ENCODE measurements at places on chromosomes 5 and 9. TPM values are rescaled to one million over a fixed set of nuclear protein-coding genes. Genes with fewer than 3 reads are reported as not detected.

GRCh38 chr9:125969462-125969861, 222.3 kb downstream of the PBX3 start:
- H3K27ac ChIP-seq = no peak overlapping the region
- H3K36me3 ChIP-seq = no peaks in the 10 kb centered on the region
- H3K4me1 ChIP-seq = no peaks in the 10 kb centered on the region
- no peak overlapping the region for H3K4me3 ChIP-seq

DNA sequence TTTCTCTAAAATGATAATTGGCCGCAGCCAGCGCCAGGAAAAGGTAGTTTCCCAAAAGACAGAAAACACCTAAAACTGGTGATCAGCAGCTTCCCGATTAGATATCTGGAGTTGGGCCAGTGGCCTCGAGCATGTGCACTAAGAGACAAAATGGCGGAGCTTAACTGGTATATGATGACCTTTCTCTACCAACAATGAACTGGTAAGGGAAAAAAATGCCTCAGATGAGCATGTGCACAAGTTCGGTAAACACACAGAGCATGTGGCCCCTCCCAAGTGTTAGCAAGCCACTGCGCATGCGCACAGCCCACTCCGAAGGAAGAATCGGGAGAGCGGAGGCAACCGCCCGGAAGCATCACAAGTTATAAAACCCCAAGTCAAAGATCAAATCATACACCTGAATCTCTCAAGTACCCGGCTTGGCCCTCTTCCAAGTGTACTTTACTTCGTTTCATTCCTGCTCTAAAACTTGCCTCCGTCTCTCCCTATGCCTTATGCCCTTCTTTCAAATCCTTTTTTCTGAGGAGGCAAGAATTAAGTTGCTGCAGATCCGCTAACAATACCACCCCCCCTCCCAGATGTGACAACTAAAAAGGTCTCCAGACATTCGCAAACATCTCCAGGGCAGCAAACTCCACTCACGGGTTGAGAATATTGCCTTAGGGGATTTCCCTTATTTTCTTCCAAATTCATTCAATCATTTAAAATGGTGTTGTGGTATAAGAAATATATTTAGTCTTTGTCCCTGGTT, 15.0 kb upstream of the PTBP3 start:
- no peaks in the 10 kb centered on the region for H3K27me3 ChIP-seq
- H3K4me1 ChIP-seq = no peaks in the 10 kb centered on the region
- DNase-seq = peak; percentile 89
- H3K4me3 ChIP-seq = peak overlapping the region; percentile 25

DNA sequence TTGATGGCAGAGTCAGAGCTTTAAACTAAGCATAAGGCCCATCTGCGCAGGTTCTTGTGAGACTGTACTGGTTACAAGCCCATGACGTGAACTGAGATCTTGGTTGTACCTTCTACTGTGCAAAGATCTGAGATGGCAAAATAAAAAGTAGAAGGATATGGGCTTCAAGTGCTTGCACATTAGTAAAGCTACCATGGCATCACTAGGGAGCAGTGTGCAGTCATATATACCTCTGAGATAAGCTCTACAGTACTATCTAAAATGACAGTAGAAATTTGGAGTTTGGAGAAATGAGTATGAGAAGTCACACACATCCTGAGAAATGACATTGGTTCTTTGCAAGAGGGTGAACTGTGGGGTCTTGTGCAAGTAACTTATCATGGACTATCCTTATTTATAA, 408.2 kb upstream of the PRR16 start:
- no peaks in the 10 kb centered on the region for H3K36me3 ChIP-seq
- H3K27ac ChIP-seq = no peak overlapping the region
- H3K4me3 ChIP-seq = no peak overlapping the region
- no peaks in the 10 kb centered on the region for H3K27me3 ChIP-seq

DNA sequence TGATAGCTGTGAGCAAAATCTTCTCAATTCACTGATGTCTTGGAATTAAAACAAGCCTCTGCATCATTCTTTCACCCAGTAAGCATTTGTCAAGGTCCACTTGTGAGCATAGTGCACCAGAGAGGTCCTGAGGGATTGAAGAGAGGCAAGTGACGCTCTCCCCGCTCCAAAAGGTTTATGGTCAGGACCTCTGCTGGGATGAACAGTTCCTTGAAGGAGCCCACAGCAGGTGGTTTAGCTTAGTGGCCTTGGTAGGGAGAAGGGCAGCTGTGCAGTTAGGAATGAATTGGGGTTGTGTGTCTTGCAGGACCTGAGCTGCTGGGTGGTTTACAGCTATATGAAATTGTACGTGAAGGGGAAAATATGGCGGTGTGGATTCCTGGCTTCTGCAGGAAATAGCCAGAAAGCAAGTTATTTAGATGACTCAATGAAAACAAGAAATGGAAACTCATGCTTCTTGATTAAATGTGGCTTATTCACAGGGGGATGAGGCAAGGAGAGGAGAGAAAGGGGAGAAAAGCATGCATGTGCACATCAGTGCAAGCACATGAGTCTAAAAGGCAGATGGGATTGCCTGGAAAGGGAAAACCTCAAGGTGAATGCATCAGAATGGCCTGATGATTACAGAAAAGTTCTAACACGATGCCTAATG, 42.0 kb downstream of the SUB1 start:
- H3K27me3 ChIP-seq = no peaks in the 10 kb centered on the region
- H3K36me3 ChIP-seq = no peaks in the 10 kb centered on the region
- DNase-seq = no peak
- H3K4me1 ChIP-seq = peaks cover 14% of the 10 kb centered on the region

DNA sequence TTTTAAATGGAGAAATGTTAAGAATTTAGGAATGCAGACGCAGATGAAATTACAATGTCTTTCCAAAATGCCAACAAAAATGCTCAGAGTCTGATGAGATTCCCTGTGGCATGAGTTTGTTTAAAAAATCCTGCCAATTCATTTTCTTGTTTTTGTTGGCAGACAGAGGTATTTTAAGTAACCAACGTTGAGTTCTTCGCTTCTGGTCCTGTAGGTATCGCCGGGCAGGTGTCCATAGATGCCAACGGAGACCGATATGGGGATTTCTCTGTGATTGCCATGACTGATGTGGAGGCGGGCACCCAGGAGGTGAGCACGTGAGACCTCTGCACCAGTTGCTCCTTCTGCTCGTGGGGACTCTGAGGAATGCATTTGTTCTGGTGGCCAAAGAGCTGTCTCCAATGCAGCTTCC, 69.4 kb downstream of the NPR3 start:
- DNase-seq = no peak
- peaks cover 4% of the 10 kb centered on the region for H3K4me1 ChIP-seq
- H3K27me3 ChIP-seq = no peaks in the 10 kb centered on the region
- no peak overlapping the region for H3K27ac ChIP-seq

Gene IL4
- total RNA-seq = not detected

DNA sequence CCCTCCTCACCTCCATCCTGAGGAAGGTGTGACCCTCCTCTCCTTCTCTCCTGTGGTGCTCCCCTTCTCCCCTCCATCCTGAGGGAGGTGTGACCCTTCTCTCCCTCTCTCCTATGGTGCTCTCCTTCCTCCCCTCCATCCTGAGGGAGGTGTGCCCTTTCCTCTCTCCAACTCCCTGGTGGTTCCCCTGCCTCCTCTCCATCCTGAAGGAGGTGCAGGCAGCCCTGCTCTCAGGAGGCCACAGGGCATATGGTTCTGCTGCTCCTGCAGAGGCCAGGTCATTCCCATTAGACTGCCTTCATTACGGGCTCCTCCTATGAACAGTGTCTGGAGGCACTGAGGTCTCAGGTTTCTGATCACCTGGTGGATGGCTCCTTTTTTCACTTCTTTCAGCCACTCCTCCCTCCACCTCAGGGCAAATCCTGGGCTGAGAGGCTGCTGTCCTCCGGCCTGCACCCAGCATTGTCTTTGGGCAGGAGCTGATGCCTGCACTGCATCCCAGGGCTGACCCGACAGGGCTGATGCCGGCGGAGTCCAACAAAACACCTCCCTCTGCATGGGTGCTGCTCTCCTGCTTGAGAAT, 197.1 kb downstream of the MED10 start:
- no peak for DNase-seq
- H3K36me3 ChIP-seq = no peaks in the 10 kb centered on the region
- H3K4me1 ChIP-seq = no peaks in the 10 kb centered on the region
- no peak overlapping the region for H3K4me3 ChIP-seq

DNA sequence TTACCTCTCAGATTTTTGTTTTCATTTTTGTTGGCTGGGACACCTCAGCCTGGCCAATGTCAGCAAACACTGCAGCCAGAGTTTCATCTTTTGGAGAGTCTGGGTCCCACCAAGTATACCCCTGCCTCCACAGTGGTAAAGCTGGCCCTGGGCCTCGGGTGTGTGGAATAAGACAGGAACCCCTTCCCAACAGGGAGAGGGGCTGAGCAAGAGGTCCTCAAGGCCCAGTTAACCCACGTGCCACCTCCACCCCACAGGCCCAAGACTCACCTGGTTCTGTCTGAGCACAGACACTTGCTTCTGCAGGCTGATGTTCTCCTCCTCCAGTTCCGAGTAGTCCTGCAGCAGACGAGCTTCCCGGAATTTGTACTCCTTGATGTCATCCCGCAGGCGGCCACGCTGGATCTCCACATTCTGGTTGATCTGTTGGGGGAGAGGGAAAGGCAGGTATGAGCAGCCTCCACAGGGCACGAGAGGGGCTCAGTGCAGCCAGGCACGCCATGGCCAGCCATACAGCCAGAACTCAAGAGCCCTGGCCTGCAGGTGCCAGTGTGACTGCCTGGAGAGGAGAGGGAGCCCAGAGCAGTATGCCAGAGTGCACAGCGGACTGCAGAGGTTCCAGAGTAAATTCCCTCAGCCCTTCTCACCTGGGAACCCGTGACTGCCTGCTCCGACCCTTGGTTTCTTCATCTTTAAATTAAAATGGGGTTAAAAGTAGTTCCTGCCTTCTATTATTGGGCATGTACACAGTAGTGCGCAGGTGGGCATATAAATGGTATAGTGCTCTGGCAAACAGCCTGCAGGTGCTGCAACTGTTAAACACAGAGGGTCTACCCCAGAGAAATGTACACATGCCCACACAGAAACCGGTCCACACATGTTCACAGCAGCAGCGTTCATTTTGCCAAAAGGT, 42.0 kb downstream of the BICD2 start:
- no peaks in the 10 kb centered on the region for H3K36me3 ChIP-seq
- no peak for DNase-seq
- H3K4me1 ChIP-seq = no peaks in the 10 kb centered on the region
- H3K27ac ChIP-seq = no peak overlapping the region
- H3K27me3 ChIP-seq = no peaks in the 10 kb centered on the region

Gene LHX2
- not detected for total RNA-seq

- H3K27me3 ChIP-seq = no peaks in the 10 kb centered on the region
- DNase-seq = peak; percentile 72
- H3K4me3 ChIP-seq = peak overlapping the region; percentile 26
Measured at GRCh38 chr9:121567500-121568342, 68.1 kb upstream of the GGTA1 start.

DNA sequence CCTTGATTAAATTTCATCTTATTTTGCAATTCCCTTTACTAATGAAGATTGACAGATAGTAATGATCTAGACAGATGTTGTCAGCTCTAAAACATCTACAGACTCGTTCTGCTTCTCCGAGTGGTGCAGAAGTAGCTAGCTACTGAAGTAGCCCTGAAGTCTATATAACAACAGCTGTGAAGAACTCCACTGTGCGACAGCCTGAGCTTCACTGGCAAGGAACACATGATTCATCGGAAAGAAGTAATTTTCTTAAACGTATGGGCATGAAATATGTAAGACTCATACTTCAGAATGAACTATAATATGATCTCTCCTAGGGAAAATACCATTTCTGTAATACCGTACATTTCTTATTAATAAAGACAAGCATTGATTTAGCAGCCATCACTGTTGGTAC, 96.2 kb downstream of the TRPM3 start:
- H3K4me1 ChIP-seq = no peaks in the 10 kb centered on the region
- no peak overlapping the region for H3K4me3 ChIP-seq
- H3K27me3 ChIP-seq = no peaks in the 10 kb centered on the region
- H3K27ac ChIP-seq = no peak overlapping the region
- H3K36me3 ChIP-seq = no peaks in the 10 kb centered on the region

GRCh38 chr5:33973271-33973670, 11.2 kb downstream of the SLC45A2 start:
- no peaks in the 10 kb centered on the region for H3K27me3 ChIP-seq
- no peak overlapping the region for H3K4me3 ChIP-seq
- H3K27ac ChIP-seq = no peak overlapping the region
- peaks cover 12% of the 10 kb centered on the region for H3K4me1 ChIP-seq

Gene PTBP3
- total RNA-seq = 27.7 TPM

Gene ISL1
- total RNA-seq = not detected

Gene RCL1
- 34.8 TPM for total RNA-seq

DNA sequence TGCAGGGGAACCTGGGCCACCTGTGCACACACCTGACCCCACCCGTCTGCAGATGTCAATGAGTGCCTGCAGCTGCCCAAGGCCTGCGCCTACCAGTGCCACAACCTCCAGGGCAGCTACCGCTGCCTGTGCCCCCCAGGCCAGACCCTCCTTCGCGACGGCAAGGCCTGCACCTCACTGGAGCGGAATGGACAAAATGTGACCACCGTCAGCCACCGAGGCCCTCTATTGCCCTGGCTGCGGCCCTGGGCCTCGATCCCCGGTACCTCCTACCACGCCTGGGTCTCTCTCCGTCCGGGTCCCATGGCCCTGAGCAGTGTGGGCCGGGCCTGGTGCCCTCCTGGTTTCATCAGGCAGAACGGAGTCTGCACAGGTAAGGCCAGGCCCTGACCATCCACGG, 14.5 kb upstream of the ASS1 start:
- H3K27ac ChIP-seq = no peak overlapping the region
- no peak overlapping the region for H3K4me3 ChIP-seq
- DNase-seq = no peak
- H3K27me3 ChIP-seq = no peaks in the 10 kb centered on the region
- no peaks in the 10 kb centered on the region for H3K36me3 ChIP-seq
- peaks cover 3% of the 10 kb centered on the region for H3K4me1 ChIP-seq

Gene CCIN
- total RNA-seq = not detected

DNA sequence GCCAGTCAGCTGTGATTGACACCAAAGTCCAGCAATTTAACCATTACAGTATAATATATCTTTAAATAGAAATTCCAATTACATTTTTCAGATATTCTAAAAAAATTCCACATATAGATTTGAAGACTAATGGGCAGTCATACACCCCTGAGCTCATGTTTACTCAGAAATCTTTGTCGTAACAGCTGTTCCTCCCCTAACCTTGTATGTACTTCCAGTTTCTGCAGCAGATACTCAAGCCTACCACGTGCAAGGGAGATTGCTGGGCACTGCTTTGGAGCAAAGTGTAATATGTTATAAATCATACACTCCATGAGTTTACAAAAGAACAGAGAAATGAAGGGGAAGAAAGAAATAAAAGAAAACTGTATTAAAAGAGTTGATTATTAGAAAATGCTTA, 241.2 kb downstream of the TRIM32 start:
- H3K27ac ChIP-seq = no peak overlapping the region
- H3K4me3 ChIP-seq = no peak overlapping the region
- DNase-seq = no peak
- no peaks in the 10 kb centered on the region for H3K4me1 ChIP-seq

GRCh38 chr9:124584631-124585030, 77.4 kb upstream of the NR5A1 start:
- no peak for DNase-seq
- no peaks in the 10 kb centered on the region for H3K4me1 ChIP-seq
- H3K27me3 ChIP-seq = no peaks in the 10 kb centered on the region
- no peak overlapping the region for H3K27ac ChIP-seq
- H3K36me3 ChIP-seq = no peaks in the 10 kb centered on the region
- H3K4me3 ChIP-seq = no peak overlapping the region

GRCh38 chr9:38423973-38424843, at the start of gene IGFBPL1:
Gene IGFBPL1 (minus strand): TSS chr9:38424454. CDS start chr9:38424424, 30 bp downstream.
- H3K4me1 ChIP-seq = no peaks in the 10 kb centered on the region
- no peak for DNase-seq
- no peaks in the 10 kb centered on the region for H3K36me3 ChIP-seq
